ENCODE measurements at places on chromosomes 12 and 14. TPM values are rescaled to one million over a fixed set of nuclear protein-coding genes. Genes with fewer than 3 reads are reported as not detected.

- no peaks in the 10 kb centered on the region for H3K27me3 ChIP-seq
- no peak overlapping the region for H3K27ac ChIP-seq
- DNase-seq = peak; percentile 68
- no peaks in the 10 kb centered on the region for H3K4me1 ChIP-seq
- no peaks in the 10 kb centered on the region for H3K36me3 ChIP-seq
These were observed 657 bp downstream of the PEBP1 start for GRCh38 chr12:118136559-118137003.

- no peak overlapping the region for H3K4me3 ChIP-seq
- peaks cover 4% of the 10 kb centered on the region for H3K36me3 ChIP-seq
- no peaks in the 10 kb centered on the region for H3K27me3 ChIP-seq
- no peak overlapping the region for H3K27ac ChIP-seq
- peaks cover 5% of the 10 kb centered on the region for H3K4me1 ChIP-seq
- no peak for DNase-seq
These were observed 49.9 kb downstream of the PELI2 start for GRCh38 chr14:56168007-56168616.

DNA sequence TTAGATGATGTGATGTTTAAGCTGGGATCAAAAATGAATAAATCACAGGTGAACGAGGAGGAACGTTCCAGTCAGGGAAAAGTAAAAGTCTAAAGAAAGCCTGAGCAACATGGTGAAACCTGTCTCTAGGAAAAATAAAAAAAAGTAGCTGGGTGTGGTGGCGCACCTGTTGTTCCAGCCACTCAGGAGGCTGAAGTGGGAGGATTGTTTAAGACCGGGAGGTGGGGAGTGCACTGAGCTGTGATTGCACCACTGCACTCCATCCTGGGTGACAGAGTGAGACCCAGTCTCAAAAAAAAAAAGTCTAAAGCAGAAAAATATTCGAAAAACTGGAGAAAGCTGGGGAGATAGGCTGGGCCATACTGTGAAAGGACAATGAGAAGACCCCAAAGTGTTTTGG is 39.2 kb upstream of the SOCS2 start:
- no peaks in the 10 kb centered on the region for H3K27me3 ChIP-seq
- no peaks in the 10 kb centered on the region for H3K4me1 ChIP-seq
- H3K27ac ChIP-seq = no peak overlapping the region
- DNase-seq = no peak
- no peak overlapping the region for H3K4me3 ChIP-seq
- no peaks in the 10 kb centered on the region for H3K36me3 ChIP-seq

DNA sequence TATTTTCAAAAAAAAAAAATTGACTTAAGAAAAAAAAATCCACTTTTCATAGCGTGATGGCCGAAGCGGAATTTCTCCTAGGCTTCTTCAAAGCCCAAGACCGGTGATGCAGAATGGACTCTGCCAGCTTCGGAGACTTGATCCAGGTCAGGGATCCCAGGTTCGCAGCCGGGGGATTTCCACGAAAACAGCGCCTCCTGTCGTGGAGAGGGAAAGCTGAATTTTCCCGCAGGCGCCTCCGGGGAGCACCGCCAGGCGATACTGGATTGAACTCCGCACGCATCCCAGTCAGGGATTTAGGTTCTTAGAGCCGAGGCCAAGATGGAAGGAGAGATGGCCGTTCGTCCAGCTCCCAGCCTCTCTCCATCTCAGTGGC is 2.1 kb downstream of the TTC6 start:
- peak; percentile 81 for DNase-seq
- H3K36me3 ChIP-seq = no peaks in the 10 kb centered on the region
- H3K4me1 ChIP-seq = peaks cover 24% of the 10 kb centered on the region
- H3K27me3 ChIP-seq = peaks cover 100% of the 10 kb centered on the region
- no peak overlapping the region for H3K27ac ChIP-seq

- H3K4me3 ChIP-seq = no peak overlapping the region
- peaks cover 6% of the 10 kb centered on the region for H3K27me3 ChIP-seq
- no peaks in the 10 kb centered on the region for H3K36me3 ChIP-seq
- H3K4me1 ChIP-seq = no peaks in the 10 kb centered on the region
- DNase-seq = no peak
- no peak overlapping the region for H3K27ac ChIP-seq
These were observed 18.8 kb upstream of the KRT78 start for GRCh38 chr12:52867642-52868041.

Gene BTBD6
- 15.0 TPM for total RNA-seq
